ENCODE measurements at places on chromosomes 12 and 14. TPM values are rescaled to one million over a fixed set of nuclear protein-coding genes. Genes with fewer than 3 reads are reported as not detected.

DNA sequence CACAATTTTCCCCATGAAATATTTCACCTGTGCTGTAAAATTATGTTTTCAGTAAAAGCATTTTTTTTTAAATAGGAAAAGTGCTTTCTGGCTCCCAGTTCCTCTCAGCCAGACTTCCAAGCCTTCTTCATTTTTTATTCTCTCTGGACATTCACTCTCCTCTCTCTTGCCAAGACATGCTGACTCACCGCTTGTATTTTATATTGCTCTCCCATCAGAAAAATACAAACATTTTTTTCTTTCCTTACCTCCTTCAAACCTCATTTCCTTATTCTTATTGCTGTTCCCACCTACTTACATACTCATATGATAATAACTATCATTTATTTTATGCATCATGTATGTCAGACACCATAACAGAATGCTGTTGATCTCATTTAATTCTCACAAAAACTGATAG, 37.7 kb upstream of the ZNF641 start:
- no peak for DNase-seq

GRCh38 chr12:28540324-28540714, 350.1 kb downstream of the CCDC91 start:
- no peak for DNase-seq

- DNase-seq: no peak
These were observed 15.7 kb upstream of the KCNA1 start for GRCh38 chr12:4894019-4894418.

- DNase-seq: no peak
These were observed 155.8 kb downstream of the PDE3A start for GRCh38 chr12:20524113-20524512.

DNA sequence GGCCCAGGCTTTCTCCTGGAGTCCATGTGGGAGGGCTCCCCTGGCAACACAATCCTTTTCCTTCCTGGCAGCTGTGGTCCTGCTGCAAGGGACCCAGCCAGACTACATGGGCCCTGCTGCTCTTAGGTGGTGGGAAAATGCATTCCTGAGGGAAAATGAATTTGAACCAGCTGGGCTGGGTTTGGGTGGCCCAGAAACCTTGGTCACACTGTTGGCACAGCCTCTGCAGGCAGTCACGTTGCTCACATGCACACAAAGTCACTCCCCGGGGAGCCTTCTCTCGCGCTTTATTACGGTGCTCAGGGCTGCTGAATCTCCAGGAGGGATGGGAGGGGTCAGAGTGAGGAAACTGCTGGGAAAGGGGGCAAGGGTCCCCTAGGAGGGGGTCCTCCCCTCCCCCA, 17.2 kb downstream of the PLEKHG3 start:
- DNase-seq: no peak

DNA sequence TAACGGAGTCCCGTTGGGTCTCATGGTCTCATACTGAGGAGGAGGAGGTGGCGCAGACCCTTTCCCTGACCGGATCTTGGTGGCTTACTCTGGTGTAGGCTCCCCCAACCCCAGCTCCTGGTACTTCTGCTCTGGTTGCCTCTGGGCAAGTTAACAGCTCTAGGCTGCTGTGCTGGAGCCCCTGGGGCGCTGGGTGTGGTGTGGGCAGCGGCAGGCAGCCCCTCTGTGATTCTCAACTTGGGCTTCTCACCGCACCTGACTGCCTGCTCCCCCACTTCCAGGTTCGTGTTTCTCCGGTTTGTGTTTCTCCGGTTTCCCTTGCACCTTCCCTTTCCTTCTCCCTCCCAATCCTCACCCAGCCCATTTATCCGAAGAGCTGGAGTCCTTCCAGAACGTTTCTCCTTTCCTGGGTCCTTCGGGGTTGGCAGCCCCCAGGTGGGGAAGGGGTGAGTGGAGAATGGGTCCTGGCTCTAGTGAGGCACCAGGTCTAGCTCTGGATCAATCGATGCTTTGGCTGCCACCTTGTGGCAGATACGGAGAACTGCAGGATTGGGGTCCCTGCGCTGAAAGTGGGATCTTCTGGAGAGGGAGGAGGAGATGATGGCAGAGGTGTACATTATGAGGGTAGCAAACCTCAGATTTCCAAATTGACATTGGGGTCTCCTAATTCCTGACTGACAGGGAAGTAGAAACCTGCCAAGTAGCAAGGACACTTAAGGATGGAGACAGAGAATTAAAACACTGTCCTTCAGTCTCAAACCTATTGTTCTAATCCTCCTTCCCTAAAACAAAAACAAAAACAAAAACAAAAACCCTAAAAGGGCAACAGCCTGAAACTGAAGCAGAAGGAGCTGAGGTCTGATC, 8.3 kb downstream of the CISTR start:
- DNase-seq: no peak

DNA sequence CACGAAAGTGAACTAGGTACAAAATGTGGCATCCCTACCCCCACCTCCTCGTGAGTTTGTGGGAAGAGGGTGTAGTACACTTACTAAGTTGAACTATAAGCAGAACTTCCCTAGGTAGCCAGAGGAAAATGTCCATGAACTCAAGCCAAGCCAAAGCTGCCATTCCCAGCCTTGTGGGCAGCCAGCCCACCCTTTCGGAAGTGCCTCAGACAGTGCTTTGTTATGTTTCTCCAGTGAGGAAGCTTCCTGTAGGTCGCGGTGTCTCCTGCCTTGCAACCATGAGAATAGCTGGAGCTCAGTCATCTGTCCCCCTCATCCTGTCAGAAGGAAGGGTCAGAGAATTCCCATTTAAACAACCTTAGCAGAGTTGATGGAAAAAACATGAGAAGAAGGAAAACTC, 266.9 kb downstream of the DUSP6 start:
- DNase-seq: no peak

DNA sequence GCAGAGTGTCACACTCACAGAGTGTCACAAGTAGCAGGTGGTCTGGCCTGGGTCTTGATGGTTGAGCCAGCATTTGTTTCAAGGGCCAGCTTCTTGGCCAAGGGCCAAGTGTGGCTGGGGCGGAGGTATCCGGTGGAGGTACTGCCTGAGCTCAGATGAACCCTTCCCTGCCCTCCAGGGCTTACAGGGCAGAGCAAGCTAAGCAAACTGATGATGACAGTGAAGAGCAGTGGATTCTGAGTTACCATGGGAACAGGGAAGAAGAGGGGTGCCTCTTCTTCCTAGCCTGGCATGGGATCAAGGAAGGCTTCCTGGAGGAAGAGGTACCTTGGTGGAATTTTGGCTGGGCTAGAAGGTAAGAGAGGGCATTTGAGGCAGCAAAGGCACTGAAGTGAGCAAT, 35.7 kb downstream of the MVK start:
- no peak for DNase-seq

- DNase-seq: no peak
These were observed 96.3 kb downstream of the ST8SIA1 start for GRCh38 chr12:22238211-22238610.

DNA sequence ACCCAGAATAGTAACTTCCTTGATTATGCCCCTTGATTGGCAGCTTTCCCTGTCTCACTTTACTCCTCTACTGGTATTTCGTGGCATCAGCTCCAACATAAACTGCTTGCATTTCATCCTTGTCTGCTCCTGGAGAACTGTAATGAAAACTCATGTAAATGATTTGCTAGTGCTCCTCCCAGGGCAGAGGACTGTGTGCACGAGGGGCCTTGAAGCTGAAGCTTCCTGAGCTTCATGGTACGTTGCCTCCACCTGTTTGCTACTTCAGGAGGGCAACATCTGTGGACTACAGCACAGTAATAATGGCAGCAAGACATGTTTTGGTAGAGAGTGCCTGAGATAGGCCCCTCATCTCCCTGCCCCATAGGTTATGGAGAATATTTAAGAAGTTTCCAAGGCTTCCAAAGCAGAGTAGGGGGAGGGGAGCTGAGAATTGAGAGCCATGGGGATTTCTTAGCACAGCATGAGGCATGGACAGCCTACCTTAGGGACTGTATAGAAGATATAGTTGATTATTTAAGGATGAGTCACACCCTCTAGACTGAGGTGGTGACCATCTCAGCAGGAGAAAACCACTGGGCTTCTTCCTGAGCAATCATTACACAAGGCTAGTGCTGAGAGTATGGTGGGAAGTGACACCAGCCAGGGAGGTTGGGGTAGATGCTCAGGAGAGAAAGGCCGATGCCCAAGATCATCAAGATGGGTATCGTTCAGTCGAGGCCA, 29.5 kb downstream of the CCDC198 start:
- DNase-seq: no peak

DNA sequence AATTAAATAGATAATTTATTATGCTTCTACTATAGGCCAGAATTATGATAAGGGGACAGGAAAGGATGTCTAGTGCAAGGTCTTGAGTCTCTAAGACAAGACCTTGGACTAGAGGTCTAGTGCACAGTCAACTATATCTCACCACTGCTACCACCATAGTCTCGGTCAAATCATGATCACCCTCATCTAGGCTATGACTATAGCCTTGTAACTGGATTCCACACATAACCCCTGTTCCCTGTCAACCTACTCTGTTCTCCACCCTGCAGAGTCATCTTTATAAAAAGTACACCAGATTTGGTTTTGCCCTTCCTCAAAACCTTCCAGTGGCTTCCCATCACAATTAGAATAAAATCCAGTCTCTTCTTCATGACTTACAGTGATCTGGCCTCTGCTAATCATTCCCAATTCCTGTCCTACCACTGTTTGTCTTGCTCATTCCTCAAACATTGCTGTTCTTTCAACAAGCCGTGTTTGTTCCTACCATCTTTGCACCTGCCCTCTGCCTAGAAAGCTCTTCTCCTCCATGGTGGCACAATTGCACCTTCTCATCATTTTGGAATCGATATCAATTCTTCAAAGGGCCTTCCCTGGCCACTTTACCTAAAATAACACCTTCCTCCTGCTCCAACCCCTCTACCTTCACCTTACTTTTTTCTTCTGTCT, 169.4 kb downstream of the FOXN3 start:
- DNase-seq: no peak

- no peak for DNase-seq
These were observed 150.1 kb upstream of the DIO3 start for GRCh38 chr14:101411151-101411550.

KANSL2 gene
- 41.6 TPM for total RNA-seq

PIP4K2C gene
- total RNA-seq: 38.4 TPM

NKX2-1 gene
- total RNA-seq: 0.84 TPM

VWF gene
- 0.57 TPM for total RNA-seq

TC2N gene
- 15.9 TPM for total RNA-seq

ZNF26 gene
- 4.4 TPM for total RNA-seq

HOXC10 gene
- 3.8 TPM for total RNA-seq

SCNN1A gene
- total RNA-seq: 118 TPM

KRT82 gene
- total RNA-seq: not detected

TDRD9 gene
- not detected for total RNA-seq

SPX gene
- total RNA-seq: 0.76 TPM

LMNTD1 gene
- total RNA-seq: not detected

DLK1 gene
- 1.5 TPM for total RNA-seq
